ENCODE measurements at places on chromosomes 2 and 18.

GRCh38 chr2:208134928-208135586 lies 5.4 kb upstream of the CRYGC start:
- no peak for DNase-seq

DNA sequence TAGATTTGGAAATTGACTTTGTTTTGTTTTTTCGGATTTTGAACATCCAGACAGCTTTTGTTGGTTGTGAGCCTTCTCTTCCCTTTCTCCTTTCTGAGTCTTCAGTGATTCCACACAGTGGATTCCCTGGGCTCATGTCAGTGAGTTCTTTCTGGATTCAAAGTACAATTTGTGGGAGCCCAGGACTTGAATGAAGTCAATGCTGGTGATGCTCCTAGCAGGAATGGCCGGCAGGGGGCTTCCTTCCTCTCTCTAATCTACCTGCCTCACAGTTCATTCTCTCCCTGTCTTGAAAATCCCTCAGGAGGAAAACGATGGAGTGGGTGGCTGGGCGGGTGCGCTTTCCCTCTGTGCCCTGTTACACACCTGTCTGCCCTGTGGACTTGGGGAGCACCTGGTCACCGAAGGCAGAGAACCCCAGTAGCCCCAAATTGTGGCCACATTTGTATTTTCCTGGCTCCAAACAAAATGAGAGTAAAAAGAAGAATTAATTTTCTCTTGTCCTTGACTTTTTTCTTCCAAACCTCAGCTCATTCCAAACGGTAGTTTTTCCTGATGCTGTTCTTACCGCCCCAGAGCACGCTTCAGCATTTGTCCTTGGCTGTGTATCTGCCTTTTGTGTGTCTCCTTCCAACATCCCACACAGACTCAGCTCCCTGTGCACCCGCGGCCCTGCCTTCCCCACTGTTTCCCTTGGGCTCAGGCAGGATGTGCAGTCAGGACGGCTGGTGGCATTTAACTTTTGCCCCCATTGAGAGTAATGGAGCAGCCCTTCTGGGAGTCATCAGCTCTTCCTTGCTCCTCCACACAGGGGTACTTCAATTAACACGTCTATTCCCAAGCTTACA lies 86.6 kb downstream of the MARCO start:
- DNase-seq = no peak

DNA sequence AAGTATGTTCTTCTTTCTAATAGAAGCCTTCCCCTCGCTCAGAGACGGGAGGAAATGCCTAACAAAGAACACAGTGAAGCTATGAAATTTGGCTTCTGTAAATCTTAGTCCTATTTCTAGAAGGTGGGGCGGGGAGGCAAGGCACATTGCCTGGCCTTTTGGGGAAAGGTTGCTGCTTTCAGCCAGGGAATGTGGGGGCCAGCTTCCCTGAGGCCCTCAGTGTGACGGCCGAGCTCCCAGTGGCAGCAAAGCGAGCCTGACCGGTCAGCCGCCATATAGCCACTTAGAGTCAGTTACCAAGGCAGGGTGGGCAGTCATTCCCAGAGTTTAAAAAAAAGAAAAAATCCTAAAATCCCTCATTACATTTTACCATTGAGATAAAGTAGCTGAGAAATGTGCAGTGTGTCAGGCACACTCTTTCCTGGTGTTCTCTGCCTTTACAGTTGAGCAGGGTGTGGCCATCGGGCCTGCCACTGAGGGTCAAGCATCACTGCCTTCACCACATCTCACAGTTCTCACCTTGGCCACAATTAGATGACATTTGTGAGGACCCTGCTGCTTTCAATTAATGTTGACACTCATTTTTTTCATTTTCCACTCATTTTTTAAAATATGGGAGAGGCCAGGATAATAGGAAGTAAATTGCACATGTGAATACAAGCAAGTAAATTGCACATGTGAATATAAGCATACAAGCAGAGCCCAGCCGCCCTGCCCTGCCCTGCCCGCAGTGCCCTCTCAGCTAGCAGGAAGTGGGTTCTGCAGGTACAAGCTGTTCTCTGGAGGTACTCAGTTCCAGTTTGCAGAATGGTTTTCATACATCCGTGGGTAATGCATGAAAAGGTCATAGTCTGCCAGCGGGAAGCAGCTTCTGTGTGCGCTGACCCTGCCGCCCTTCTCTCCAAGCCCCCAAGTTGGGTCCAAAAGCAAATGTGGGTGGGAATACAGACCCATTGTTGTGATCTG lies 76.9 kb downstream of the WDSUB1 start:
- DNase-seq = no peak

DNA sequence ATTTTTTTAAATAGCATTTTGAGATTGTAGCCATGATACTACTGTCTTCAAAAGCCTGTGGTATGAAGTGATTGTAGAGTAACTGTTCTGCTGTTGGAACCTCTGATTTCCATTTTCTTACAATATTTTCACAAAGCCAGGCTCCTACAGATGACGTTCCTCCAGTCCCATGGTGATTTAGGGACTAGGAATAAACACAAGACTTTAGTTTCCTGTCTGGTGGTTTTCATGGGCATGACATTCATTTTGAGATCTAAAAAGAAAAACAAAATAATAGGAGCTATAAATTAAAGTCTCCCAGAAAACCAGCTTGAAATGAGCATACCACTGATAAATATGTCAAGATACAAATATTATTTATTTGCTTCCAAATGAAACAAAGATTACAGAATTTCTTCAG lies 1223.5 kb upstream of the CELF4 start:
- DNase-seq = no peak

GRCh38 chr2:64905338-64906024 lies 83.7 kb upstream of the SLC1A4 start:
- DNase-seq = no peak

GRCh38 chr2:7633566-7634153 lies 716.4 kb downstream of the RNF144A start:
- DNase-seq = no peak

DNA sequence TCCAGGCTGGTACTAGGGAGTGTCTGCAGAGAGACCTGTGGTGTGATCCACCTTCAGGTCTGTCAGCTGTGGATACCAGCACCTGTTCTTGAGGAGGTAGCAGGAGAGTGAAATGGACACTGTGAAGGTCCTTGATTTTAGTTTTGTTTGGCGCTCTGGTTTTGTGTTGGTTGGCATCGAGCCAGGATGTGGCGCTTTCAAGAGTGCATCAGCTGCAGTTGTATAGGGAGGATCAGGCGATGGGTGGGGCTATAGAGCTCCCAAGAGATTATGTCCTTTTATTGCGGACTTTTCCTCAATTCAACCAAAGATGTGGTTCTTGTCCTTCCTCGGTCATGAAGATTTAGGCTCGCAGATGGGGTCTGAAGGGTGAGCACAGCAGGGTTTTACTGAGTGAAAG lies 37.5 kb downstream of the SLC39A10 start:
- DNase-seq = no peak

GRCh38 chr2:60438131-60438530 lies 115.3 kb downstream of the BCL11A start:
- no peak for DNase-seq

GRCh38 chr2:154223726-154224125 lies 352.0 kb downstream of the GALNT13 start:
- no peak for DNase-seq

- DNase-seq = no peak
Measured at GRCh38 chr2:224069172-224069571, 30.1 kb upstream of the SERPINE2 start.

DNA sequence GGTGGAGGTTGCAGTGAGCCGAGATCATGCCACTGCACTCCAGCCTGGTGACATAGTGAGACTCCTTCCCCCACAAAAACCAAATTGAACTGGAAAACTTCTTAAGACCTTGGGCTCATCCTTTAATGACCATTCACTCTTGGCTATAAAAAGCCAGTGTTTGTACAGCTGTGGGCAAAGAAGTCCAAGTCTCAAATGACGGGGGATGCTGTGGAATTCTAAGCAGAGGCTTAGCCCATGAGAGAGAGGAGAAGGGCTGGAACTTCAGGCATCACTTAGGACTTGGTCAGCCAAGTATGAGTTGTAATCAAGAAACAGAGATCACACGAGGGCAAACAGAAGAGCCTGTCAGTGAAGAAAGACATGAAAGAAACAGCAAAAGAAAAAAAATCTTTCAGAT lies 79.3 kb upstream of the POU3F3 start:
- DNase-seq = no peak

DNA sequence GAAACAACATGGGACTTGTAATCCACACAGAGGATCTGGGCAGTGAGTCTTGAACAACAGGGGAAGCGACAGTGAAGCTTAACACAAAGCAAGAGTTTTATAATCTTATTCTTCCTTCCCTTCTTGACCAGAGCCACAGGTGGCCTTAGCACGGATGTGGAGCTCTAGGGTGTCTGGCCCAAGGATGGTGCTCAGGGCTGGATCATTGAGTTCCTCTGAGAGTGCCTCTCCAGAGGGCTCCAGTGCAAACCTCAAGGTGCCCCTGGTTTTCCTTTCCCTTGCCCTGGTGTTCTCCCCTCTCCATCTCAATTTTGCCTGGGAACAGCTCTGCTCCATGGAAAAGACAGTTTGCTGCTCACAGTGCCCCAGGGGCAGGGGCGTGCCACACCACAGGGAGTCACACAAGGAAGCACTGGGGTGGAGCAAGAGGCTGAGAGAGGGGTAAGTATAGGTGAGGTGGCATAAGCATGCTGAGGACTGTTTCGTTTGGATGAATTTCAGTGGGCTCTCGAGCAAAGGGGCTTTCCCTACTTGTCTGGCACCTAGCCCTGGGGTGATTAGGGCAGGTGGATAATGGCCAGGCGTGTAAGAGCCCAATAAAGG lies 88.6 kb upstream of the B3GNT7 start:
- DNase-seq = no peak

DNA sequence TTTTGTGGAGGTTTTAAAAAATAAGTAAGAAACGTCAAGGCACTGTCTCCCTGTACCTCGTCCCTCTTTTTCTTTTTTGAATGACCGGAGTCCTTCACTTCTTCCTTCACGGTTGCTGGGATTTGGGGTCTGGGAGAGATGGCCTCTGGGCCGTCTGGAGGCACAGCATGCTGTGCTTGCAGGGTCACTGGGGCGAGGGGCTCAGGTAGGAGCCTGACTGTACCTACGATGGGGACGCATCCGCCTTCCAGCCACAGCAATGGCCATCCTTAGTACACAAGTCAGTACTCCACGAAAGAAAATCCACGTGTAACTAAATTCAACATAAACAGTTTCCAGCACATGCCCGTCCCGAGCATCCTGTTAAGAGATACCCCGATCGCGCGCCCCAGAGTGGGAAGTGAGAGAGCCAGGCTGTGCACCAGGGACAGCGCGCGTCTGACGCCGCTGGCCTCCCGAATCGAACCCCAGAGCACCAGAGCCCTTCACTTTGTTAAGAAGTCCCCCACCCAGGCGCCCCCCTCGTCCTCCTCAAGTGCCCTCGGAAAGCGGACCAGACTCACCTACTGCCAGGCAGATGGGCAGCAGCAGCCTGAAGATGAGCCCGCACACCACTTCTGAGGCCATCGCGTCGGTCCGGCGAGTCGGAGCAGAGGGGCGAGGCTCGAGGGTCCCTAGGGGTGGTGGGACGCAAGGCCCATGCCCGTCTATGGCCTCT lies 1.2 kb downstream of the PIEZO2 start:
- no peak for DNase-seq

DNA sequence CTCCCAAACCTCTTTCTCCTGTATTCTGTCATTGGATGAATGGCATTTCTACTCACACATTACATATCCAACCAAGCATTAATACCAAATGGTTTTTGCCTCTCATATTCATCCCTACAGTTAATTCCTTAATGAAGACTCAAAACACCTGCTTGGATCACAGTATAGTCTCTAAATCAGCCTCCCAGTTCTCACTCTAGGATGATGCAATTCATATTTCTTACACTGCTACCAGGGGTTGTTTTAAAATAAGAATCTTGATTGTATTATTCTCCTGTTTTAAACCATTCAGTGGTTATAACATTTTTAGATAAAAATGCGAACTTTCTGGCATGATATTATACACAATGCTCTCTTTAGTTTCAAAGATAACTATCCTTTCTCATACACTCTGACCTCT lies 281.4 kb upstream of the ZEB2 start:
- no peak for DNase-seq

- DNase-seq = peak; percentile 57
Measured at GRCh38 chr2:152594022-152594766, 123.1 kb downstream of the PRPF40A start.

- DNase-seq = no peak
Measured at GRCh38 chr2:144261336-144261735, 258.6 kb downstream of the ZEB2 start.

GRCh38 chr2:16817305-16818202 lies 151.9 kb upstream of the CYRIA start:
- DNase-seq = no peak

- DNase-seq = no peak
Measured at GRCh38 chr2:160331258-160332025, 131.4 kb upstream of the ITGB6 start.

DNA sequence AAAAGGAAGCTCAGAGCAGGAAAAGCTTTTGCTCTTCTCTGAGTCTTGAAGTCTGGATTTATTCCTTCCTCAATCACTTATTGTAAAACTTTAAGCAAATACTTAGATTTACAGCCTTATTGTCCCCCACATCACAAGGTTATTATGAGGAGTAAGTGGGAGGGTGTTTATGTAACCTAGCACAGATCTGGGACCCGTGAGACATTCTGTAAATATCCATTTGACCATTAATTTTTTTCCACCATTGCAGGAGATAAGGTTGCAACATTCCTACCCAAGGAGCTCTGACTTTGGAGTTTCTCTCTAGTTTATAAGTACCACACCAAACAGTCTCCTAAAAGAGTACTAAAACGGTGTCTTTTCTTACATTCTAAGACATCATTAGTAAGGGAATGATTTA lies 52.1 kb upstream of the CTIF start:
- DNase-seq = no peak

- no peak for DNase-seq
Measured at GRCh38 chr2:64652231-64653108, 1.2 kb downstream of the SERTAD2 start.

DNA sequence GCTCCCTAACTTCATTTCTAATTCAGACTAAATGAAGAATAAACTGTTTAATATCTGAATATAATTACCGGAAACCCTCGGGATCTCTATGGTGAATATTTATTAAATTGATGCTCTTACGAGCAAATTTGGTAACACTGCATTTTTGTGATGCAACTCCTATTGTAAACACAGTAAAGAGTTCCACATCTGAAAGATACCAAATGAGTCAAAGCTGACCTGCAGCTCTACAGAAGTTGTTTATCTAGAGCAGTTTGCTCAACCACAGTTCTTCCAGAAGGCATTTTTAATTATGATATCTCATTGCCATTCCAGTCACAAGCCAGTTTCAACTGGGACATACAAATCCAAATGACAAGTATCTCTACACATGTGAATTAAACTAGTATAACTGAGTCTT lies 129.7 kb downstream of the PKP4 start:
- DNase-seq = no peak

- peak; percentile 26 for DNase-seq
Measured at GRCh38 chr2:200862532-200863000, 1.9 kb downstream of the CLK1 start.

DNA sequence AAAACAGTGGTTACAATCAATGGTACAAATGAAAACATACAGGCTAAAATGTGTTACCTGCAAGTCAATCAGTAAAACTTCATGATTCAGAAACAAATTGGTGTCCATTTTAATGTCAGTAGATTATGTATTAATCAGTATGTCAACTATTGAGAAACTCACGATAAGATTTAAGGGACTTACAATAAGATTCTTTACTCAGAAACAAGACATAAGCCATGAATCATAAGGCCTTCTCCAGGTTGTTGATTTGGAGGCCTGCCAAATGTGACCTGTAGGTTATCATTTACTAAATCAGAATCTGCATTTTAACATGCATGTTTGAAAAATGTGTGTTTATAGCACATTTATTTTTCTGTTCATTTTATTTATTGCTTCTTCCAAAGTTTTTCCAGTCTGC lies 623.1 kb downstream of the CCDC85A start:
- DNase-seq = no peak
